T-cell (primary cell): ENCODE measurements at places on chromosomes 7 and 10.

DNA sequence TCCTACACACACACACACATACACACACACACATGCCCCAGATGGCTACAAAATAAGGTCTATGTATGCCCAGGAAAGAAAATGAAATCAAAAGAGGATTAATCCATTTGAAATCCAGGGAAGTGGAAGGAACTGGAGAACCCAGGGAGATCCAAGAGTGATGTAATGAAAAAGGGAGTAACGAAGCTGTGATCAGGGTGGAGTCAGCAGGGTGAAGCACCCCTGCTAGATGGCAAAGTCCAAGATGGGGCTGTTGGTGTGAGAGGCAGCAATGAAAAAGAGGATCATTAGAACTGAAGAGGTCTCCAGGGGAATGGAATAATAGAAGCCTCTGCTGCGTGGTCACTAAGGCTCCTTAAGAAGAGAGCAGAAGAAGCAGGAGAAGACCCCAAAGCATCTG, 43.6 kb upstream of the IL6 start:
- peaks cover 7% of the 10 kb centered on the region for H3K4me1 ChIP-seq
- H3K4me3 ChIP-seq = no peak overlapping the region
- H3K36me3 ChIP-seq = no peaks in the 10 kb centered on the region
- H3K27ac ChIP-seq = no peak overlapping the region

GRCh38 chr7:142812437-142813215, 41.9 kb downstream of the PRSS2 start:
- H3K4me1 ChIP-seq = peaks cover 63% of the 10 kb centered on the region
- peak overlapping the region; percentile 97 for H3K27ac ChIP-seq
- no peaks in the 10 kb centered on the region for H3K27me3 ChIP-seq
- no peak for DNase-seq

- H3K4me1 ChIP-seq = peaks cover 52% of the 10 kb centered on the region
- peak overlapping the region; percentile 34 for H3K27ac ChIP-seq
- H3K27me3 ChIP-seq = no peaks in the 10 kb centered on the region
- H3K36me3 ChIP-seq = peaks cover 17% of the 10 kb centered on the region
- H3K4me3 ChIP-seq = no peak overlapping the region
These were observed 18.4 kb downstream of the SPOCK2 start for GRCh38 chr10:72069751-72070526.

- H3K27ac ChIP-seq = no peak overlapping the region
- H3K27me3 ChIP-seq = peaks cover 11% of the 10 kb centered on the region
- DNase-seq = no peak
- no peak overlapping the region for H3K4me3 ChIP-seq
- no peaks in the 10 kb centered on the region for H3K4me1 ChIP-seq
- H3K36me3 ChIP-seq = no peaks in the 10 kb centered on the region
These were observed 28.4 kb downstream of the DIP2C start for GRCh38 chr10:660970-661596.

DNA sequence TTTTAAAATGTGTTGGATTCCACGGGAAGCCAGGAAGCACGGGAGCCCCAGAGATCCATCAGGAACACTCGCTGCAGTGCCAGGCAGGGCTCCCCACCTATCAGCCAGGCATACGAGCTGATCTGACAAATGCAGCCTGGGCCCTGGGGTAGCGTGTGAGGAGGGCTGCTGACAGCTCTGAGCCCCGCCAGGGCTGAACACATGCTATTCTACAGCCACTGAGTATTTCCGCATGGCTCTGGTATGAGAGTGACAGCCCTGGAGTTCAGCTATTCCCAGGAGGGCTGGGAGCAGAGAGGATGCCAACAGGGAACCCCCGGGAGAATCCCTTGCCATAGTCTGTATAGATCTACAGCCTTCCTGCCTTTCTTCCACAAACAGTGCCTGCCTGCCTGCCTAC, 237.3 kb upstream of the ZMIZ1 start:
- no peak overlapping the region for H3K27ac ChIP-seq
- DNase-seq = no peak
- H3K4me1 ChIP-seq = no peaks in the 10 kb centered on the region
- no peaks in the 10 kb centered on the region for H3K27me3 ChIP-seq

- no peak overlapping the region for H3K4me3 ChIP-seq
- peaks cover 3% of the 10 kb centered on the region for H3K4me1 ChIP-seq
- H3K27ac ChIP-seq = no peak overlapping the region
- no peaks in the 10 kb centered on the region for H3K27me3 ChIP-seq
- no peaks in the 10 kb centered on the region for H3K36me3 ChIP-seq
- DNase-seq = no peak
These were observed 36.2 kb upstream of the TMEM106B start for GRCh38 chr7:12174931-12175330.
